ENCODE measurements at places on chromosomes 7 and 10.

- DNase-seq, result peak; percentile 48
These were observed 1.7 kb upstream of the PAX2 start for GRCh38 chr10:100743626-100744135.

- DNase-seq, result no peak
These were observed 38.2 kb downstream of the SEMA3E start for GRCh38 chr7:83610649-83611304.

GRCh38 chr7:157192861-157193260 is 54.1 kb downstream of the UBE3C start:
- no peak for DNase-seq

GRCh38 chr7:78769481-78770101 is 683.9 kb downstream of the MAGI2 start:
- DNase-seq, result no peak

- no peak for DNase-seq
These were observed 71.0 kb downstream of the PAXIP1 start for GRCh38 chr7:154931906-154932305.

DNA sequence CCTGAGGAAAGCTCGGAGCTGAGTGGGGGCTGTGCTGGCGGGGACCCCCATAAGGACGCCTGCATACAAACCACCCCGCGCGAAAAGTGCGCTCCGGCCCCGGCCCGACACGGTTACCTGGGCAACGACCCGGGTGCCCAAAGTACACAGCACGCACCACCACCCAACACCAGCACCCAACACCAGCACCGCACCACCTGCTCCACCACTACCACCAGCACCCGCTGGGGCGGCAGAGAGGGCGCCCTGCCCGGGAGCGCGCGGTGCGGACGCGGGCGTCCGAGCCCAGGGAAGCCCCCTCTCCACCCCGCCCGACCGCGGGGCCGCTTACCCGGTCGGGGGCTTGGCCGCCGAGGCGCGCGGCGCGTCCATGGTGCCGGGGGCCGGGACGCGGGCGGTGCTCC is 345 bp downstream of the COBL start:
- DNase-seq, result no peak

GRCh38 chr7:17441557-17441956 is 143.1 kb downstream of the AHR start:
- DNase-seq, result no peak

DNA sequence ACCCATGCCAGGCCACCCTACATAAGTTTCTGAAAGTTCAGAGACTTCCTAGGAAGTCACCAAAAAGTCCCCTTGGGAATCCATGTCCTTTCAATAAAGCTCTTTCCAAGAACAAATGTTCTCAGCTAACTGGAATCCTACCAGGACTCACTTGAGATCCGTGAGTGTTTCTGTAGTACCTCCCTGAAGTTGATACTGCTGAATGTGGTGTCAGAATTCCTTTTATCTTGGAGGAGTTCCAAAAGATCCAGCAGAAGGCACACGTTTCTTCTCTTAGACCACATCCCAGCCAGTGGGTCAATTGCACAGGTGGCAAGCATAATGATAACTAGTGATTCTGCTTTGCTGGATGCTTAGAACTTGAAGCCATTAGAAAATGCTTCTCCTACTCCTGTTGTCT is 689.7 kb upstream of the IGFBP3 start:
- DNase-seq, result no peak

GRCh38 chr7:82566752-82567151 is 123.2 kb upstream of the CACNA2D1 start:
- no peak for DNase-seq

All from RPMI7951 (cell line).